ENCODE measurements at places on chromosomes 1 and 21.

- DNase-seq: no peak
These were observed 147.3 kb upstream of the CD34 start for GRCh38 chr1:208058267-208058666.

DNA sequence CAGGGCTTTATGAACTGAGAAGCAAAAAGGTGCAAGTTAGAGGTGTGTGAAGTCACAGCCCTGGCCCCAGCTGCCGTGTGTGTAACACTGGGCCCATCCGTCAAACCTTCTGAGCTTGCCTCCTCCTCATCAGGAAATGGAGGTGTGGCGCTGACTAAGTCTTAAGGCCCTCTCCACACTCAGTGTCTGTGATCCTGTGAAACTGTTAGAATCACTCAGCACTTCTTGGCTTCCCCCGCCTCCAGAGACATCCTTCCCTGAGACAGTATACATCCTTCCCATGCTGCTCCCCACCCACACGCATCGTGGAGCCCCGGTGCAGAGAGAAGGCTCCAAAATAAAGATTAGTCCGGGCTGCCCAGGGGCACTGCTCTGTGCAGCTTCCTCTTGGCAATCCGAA lies 33.3 kb downstream of the LRP8 start:
- no peak for DNase-seq

- no peak for DNase-seq
These were observed 151.6 kb downstream of the RERE start for GRCh38 chr1:8665833-8666232.

GRCh38 chr1:3596663-3597598 lies 14.4 kb downstream of the MEGF6 start:
- DNase-seq: no peak

DNA sequence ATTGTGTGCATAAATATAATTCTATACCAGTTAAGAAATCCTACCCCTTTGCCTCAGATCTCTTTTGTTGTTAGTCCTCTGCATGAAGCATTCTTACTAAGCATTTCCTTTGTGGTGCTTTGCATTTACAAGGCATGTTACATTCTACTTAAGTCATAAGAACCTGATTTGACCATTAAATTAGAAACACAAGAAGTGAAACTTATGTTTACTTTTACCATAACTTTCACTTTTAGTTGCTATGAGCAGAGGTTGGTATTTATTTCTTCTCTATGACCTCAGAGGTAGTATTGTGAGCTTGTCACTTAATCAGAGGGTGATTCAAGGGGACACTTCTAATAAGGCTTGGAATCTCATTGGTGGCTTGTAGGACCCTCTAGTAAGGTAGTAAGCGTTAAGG lies 9.0 kb downstream of the FAM20B start:
- DNase-seq: no peak

- DNase-seq: no peak
These were observed 24.4 kb upstream of the GJB5 start for GRCh38 chr1:34730485-34730884.

DNA sequence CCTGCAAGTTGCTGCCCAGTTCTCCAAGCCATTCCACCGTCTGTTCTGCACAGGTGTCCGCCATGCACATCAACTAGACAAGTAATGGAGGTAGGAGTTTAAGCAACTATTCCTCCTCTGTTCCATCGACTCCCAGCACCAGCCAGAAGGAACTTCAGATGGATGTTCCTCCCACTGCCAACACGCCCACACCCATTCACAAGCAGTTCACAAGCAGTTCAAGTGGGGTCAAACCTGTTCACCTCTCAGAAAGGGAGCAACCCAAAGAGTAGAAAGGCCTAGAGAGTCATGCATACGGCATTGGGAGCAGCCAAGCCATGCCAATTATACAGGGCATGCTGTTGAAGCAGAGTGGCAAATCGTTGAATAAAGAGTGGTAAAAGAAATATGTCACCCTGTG lies 4.3 kb upstream of the TDRD5 start:
- DNase-seq: no peak

GRCh38 chr1:99808391-99809115 lies 41.6 kb upstream of the AGL start:
- DNase-seq: no peak

GRCh38 chr1:106962591-106962990 lies 93.9 kb upstream of the PRMT6 start:
- no peak for DNase-seq

DNA sequence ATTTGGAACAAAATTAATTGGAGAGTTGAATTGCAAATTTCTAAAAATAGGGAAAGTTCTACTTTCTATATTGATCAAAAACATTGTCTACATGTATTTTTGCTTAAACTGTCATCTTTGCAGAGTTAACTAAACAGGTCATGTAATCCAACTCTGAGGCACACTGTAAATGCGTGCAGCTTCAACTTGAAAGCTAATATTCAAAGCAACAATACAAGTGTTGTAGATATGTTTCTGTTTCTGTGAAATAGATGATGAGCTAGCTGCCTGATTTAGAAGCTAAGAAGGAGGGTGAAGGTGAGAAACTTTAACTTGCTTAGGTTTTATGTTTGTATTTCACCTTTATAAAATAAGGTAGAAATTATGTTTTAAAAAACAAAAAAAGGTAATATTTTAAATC lies 77.2 kb downstream of the IVNS1ABP start:
- no peak for DNase-seq

- no peak for DNase-seq
These were observed 105.6 kb upstream of the USH2A start for GRCh38 chr1:216528816-216529215.

DNA sequence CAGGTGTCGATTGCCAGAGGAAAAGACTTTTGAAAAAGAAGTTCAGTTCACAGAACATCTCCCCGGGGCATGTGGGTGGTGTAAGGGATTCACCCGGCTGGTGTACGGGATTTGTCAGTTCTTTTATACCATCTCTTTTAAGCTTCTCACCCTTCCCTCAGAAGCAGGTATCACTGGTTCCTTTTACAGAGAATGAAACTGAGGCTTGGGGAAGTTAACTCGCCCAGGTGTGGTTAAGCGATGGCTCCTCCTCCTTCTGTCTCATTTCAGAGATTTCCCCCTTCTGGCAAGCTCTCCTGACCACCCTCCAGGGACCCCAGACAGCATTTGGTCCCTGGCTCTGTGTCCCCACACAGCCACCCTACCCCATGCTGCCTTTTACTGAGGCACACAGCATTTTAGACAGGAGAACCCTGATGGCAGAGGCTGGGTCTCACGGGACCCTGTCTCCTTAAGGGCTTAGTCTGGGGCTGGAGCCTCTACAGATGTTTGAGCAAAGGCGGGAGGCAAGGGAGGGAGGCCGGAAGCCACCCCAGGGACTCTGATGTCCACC lies 2.8 kb upstream of the ECE1 start:
- DNase-seq: no peak

GRCh38 chr1:201756406-201756805 lies 72.6 kb upstream of the IPO9 start:
- no peak for DNase-seq

GRCh38 chr1:94727846-94728715 lies 92.1 kb upstream of the SLC44A3 start:
- DNase-seq: no peak

DNA sequence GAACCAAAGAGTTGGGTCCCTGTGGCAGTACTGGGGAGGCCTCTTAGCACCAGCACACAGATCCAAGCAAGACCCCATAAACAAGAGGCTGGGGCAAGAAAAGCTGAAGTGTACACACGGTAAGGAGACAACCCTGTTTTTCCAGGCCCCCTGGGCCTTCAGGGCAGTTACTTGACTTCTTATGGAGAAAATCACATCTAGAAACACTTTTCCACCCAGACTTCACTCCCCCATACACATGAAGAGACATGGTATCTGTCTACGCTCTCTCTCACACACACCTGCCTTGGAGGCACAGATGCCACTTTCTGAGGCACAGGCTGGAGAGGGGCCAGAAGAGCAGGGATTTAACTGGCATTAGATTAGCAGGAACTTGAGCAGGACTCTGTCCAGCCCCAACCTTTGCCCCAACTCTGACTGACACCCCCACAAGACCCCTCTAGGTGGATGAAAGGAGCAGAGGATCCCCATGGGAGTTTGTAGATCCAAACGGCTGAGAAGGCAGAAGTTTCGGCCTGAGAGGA lies 2.2 kb downstream of the CERS2 start:
- no peak for DNase-seq

DNA sequence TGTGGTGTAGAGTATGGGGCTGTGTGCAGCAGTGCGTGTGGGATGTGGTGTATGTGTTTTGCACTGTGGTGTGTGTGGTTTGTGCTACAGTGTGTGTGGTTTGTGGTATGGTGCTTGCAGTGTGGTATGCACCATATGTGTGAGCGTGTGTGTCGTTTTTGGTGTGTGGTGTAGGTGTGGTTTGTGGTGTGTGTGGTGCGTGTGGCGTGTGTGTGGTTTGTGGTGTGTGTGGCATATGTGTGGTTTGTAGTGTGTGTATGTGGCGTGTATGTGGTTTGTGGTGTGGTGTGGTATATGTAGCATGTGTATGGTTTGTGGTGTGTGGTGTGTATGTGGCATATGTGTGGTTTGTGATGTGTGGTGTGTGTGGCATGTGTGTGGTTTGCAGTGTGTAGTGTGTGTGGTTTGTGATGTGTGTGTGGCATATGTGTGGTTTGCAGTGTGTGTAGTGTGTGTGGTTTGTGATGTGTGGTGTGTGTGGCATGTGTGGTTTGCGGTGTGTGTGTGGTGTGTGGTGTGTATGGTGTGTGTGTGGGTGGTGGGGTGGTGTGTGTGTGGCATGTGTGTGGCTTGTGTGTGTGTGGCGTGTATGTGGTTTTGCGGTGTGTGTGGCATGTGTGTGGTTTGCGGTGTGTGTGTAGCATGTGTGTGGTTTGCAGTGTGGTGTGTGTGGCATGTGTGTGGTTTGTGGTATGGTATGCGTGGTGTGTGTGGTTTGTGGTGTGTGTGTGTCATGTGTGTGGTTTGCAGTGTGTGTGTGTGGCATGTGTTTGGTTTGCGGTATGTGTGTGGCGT lies 53.5 kb upstream of the TRAPPC10 start:
- DNase-seq: no peak

GRCh38 chr1:243680860-243681259 lies 169.2 kb downstream of the AKT3 start:
- DNase-seq: no peak

DNA sequence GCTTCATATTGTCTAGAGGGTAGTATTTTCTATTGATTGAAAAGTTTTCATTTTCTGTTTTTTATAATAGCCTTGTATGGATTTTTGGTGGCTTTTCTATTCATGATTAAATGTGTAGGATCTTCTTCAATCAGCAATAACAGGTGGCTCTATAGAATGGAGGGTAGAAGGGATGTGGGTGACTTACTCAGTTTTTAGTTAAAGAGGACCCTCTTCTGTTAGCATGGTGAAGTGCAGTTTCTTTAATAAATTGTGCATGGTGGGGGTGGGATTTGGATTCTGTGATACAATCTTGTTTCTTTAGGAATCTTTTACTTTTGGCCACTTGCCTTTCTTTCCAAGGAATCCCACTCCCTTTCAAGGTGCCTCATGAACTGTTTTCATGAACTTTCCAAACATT lies 64.7 kb downstream of the SLC35A3 start:
- no peak for DNase-seq

DNA sequence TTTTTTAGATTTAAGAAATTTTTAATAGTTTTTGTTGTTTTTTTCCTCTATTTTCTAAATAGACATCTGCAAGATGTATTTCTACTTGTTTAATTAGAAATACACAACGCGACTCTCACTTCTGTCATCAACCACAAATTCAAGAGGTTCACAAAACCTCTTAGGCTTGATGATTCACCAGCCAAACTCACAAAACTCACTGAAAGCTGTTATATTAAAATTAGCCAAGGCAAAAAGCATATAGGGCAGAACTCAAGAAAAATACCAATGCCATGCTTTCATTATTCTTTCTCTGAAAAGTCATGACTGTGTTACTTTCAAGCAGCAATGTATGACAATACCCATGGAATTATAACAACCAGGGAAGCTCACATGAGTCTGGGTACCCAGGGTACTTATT lies 487.0 kb upstream of the RGS18 start:
- DNase-seq: no peak

DNA sequence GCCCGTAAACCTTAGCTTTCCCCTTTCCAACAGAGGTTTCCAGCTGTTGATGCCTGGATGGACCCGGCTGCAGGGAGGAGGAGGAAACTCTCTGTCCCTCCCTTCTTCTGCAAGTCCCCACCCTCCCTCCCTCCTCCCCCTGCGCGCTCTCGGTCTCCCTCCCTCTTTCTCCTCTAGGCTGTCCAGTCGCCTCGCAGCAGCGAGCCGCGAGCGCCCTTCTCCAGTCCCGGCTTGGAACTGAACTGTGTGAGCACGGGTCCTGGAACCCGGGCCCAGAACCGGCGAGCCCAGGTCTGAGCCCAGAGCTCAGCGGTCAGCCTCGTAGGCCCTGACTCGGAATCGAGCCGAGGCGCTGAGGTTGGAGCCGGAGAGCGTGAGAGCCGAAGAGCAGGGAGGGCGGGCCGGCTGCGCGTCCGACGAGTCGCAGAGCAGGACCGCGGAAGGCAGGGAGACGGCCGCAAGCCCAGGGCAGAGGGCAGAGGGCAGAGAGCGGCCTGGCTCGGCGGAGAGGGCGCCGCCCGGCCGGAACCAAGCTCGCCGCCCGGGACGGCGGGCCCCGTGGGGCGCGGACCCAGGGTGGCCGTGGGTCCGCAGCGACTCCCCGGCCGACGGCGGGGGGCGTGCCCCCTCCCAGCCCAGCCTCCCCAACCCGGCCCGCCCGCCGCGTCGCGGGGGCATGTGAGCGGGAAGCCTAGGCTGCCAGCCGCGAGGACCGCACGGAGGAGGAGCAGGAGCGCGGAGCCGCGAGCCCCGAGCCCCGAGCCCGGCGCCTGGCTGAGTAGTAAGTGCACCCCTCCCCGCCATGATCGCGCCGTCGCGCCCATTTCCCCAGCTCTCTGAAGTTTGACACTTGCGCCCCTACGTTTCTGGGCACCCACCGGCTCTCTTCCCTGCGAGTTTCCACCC lies at the start of gene SOX13:
TSS of gene SOX13 (plus strand) at position 185 of the 906 bp plus-strand sequence. CDS start 39,801 bp downstream, outside the sequence.
- peak; percentile 46 for DNase-seq

DNA sequence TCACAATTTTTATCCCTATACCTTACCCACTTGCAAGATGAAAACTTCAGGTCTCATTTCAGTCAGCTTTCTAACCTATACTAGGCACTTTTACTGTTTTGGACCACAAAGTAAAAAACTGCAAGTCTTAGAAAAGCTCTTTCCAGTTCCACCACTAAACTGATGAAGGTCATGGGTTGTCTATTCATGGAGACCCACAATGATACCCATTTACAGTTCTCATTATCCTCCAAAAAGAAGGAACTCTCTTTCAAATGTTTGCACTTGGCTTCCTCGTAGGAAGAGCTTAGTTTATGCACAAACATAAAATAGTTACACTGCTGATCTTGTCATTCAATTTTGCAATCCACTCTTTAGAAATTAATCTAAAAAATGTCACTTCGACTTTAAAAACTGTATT lies 9.3 kb downstream of the ZNF281 start:
- DNase-seq: no peak

DNA sequence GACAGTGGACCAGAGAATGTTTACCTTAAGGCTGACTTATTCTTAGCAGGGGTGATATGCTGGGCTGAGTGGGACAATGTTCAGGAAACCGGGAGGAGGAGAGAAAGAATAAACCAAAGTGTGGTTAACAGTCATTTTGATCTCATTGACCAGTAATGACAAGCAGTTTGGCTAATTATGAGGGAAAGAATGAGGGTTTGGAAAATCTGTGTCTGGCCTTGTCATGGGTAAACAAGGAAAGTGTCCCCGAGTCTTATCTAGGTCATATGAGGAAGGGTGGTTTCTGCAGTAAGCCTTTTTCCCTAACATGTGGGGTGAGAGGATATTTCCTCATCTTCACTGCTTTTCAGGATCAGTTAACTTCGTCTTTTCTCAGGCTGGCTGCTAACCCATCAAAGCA lies 155.0 kb downstream of the TPR start:
- DNase-seq: no peak
